Stimulated activated CD8-positive, alpha-beta memory T cell treated with anti-CD3 and anti-CD28 coated beads, Interleukin-4, amount 100 ng/mL, for 4 hours (primary cell): ENCODE measurements at places on chromosomes 5 and 9.

GRCh38 chr5:2879701-2880100, 128.2 kb upstream of the IRX2 start:
- no peak for DNase-seq

GRCh38 chr9:125437771-125438221, 176.2 kb downstream of the GAPVD1 start:
- DNase-seq = no peak

DNA sequence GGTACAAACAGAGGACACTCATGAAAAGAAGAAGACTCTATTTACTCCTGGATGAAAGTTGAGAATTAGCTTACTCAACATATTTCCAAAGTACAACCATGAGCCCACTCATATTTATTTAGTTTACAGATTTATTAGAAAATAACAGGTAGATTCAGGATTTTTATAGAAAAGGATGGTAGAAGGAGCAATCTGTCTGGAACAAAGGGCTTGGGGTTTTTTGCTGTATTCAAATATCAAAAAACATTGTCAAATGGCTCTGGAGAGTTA, 7.0 kb upstream of the ERAP2 start:
- DNase-seq = no peak

- no peak for DNase-seq
Measured at GRCh38 chr9:115232181-115232774, 114.3 kb upstream of the TNC start.

- no peak for DNase-seq
Measured at GRCh38 chr5:66947458-66947857, 249.1 kb downstream of the CD180 start.

DNA sequence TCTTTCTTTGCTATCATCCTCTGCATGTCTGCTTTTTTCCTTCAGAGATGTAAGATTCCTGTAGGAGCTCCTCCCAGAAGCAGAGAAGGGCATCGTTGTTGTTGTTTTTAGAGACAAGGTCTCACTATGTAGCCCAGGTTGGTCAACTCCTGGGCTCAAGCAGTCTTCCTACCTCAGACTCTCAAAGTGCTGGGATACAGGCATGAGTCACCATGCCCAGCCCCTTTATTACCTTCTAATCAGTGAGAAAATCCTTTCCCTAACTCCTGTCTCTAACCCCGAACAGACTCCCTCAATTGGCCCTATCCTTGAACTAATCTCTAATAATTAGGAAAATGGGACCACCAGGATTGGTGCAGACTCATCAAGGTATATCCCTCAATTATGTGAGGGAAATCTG, 64.4 kb downstream of the GALNT10 start:
- no peak for DNase-seq

- no peak for DNase-seq
Measured at GRCh38 chr5:82639393-82640144, 361.4 kb upstream of the RPS23 start.

DNA sequence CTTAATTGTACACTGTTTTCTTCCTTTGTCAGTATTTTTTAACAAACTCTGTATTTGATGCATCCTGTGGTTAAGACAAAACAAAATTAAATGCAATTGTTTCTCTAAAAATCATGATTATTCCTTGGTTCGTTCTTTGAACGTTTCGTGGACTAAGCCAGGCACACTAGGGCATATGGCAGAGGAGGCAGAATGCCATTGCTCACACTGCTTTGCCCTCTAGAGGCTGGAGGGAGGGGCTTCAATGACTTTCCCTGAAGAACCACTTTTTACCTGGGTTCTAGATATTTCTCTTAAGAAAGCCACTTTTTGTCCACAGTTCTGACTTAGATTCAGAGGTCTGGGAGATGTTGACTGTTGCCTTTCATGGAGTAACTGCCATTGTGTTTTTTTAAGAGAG, 236.2 kb upstream of the ADAMTSL1 start:
- no peak for DNase-seq

DNA sequence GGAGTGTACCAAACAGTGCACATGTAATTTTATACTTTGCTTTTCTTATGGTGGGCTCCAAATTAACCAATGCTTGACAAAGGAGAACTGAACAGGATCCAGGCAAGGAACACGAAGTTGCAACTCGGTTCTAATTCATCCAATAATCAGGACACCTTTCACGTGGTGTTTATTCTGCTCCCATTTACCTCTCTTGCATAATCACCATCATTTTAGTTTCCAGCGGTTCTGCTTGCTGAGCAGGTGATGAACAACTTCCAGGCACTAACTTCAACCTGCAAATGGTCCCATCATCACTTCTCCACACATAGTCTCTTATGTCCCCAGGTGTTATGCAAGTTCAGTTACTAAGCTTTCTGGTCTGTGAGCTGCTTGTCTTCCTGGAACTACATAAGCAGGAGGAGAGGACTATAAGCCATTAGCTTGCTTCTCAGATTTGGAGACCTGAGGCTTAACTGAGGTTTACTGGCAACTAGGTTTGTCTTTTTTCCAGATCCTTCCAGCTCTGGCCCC, 326.8 kb upstream of the SLC30A5 start:
- no peak for DNase-seq

GRCh38 chr9:84563691-84564090, 105.8 kb upstream of the NTRK2 start:
- no peak for DNase-seq

- DNase-seq = no peak
Measured at GRCh38 chr9:114851306-114851705, 45.5 kb upstream of the TNFSF15 start.

GRCh38 chr9:111458139-111459009, 25.8 kb downstream of the ECPAS start:
- no peak for DNase-seq

DNA sequence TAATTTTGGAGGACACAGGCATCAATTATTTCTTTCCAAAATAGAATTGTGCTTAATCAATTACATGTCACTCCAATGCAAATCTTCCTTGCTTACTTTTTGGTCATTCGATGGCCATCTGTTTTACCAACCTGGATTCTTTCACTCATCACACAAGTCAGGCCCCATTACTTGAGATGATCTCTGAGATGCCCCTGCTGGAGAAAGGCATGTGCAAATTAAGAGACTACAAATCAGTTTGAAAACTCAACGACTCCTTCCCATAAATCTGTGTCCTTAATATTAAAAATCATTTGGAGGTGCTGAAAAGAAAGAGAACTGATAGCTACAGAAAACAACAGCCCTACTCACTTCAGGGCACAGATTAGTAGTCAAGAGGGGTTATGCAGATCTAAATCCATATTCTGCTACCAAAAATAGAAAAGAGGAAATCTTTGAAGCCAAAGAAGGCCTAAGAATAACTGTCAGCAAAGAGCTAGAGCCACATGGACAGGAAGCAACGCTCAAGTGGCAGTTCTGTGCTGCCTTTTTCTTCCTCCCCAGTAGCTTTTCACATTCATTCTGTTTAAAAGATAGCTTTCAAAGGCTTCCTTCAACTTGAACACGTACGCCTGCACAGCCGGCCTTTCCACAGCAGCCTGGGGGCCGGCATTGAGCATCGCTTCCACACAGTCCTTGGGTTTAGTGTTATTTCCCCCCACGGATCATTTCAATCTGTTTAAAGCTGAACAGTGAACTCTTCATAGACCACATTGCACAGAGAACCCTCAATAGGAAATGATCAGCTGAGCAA, 79.3 kb upstream of the MAP3K1 start:
- DNase-seq = no peak

DNA sequence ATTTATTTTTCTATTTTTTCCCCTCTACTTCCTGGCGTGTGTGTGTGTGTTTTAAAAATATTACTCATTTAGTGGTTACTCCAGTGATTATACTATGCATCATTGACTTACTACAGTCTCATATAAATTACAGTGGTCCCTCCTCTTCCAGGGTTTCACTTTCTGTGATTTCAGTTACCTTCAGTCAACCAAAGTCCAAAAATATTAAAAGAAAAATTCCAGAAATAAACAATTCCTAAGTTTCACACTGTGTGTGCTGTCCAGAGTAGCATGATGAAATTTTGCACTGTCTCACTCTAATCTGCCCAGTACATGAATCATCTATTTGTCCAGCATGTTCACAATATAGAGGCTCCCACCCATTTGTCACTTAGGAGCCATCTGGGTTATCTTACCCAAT, 47.4 kb upstream of the CCDC112 start:
- no peak for DNase-seq

- DNase-seq = no peak
Measured at GRCh38 chr9:136857581-136858412, 5.7 kb downstream of the MAMDC4 start.

DNA sequence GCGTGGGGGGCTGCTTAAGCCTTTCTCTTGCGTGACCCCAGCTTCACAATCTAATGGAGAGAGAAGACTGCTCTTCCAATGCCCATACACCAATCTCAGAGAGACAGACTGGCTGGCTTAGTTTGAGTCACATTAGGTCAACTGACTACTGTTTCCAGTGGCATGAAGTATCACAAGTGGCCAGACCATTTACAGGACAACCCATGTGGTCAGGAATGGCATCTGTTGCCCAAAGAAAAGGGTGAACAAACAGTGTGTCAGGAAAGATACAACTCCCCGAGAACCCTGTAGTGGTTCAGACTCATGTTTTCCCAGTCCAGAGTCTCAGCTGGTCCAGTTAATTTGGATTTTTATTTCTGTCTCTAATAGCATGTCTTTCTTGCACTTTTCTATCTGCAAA, 177.4 kb upstream of the IL12B start:
- DNase-seq = no peak

- no peak for DNase-seq
Measured at GRCh38 chr9:33320568-33321261, 30.4 kb downstream of the NFX1 start.

DNA sequence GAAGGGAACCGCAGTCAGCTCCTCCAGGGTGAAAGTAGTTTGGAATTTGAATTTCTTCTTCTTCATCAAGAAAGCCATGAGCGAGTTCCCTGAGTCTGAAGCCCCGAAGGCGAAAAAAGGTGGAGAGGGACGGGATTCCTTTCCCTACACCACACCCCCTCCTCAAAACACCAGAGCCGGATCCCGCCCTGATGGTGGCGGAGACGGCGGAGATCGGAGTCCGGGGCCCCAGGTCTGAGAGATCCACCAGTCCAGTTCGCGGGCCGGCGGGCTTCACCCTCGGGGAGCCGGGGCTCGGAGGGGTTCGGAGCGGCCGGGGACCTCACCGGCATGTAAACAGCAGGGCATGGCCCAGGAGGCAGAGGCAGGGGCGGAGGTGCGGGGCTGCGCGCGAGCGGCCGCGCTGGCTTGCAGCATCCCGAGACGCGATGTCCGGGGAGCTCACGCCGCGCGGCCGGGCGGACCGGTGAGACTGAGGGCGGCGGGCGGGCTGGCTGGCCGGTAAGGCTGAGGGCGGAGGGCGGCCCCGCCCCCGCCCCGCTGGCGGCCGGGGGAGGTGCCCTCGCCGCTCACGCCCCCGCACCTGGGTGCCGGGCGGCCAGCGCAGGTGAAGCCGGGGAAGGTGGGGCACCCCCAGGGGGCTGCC, 606 bp downstream of the EEIG1 start:
- DNase-seq = no peak

DNA sequence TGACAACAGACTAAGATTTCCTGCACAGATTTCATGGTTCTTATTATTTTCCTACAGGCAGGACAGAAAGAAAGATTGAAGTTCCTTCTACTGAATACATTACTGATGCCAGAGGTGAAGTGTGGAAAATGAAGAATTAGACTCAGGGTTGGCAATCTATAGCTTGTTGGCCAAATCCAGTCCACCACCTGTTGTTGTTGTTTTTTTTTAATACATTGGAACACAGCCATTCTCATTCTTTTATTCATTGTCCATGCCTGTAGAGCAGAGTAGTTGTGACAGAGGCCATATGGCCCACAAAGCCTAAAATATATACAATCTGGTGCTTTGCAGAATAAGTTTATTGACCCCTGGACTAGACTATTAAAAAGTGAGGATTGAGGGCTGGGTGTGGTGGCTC, 5.8 kb upstream of the PLPPR1 start:
- no peak for DNase-seq

GRCh38 chr9:127917603-127918002, 762 bp upstream of the ST6GALNAC4 start:
- DNase-seq = no peak

GRCh38 chr5:105544300-105544699, 1981.7 kb upstream of the NUDT12 start:
- DNase-seq = no peak

DNA sequence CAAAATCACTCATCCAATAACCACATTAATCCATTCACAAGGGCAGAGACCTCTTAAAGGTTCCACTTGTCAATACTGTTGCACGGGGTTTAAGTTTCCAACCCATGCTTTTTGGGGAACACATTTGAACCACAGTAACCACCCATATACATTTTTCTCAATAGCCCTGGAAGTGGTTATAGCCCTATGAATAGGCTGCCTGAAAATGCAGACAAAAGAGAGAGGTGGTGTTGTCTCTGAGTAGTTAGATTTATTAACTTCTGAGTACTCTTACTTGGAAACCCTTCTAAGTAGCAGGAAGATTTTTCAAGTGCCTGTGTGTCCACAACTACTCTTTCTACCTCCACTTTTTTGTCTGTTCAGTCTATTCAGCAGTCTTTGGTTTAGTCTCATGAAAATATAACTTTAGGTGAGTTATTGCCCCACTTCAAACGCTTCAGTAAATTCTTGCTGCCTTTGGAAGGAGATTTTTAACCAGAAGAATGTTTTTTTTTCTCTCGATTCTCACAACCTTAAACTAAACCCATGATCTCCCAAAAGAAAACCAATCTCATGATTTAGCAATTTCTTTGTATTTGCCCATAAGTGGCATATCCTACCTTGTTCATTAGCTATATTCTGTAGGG, 42.6 kb downstream of the ARHGEF28 start:
- no peak for DNase-seq

DNA sequence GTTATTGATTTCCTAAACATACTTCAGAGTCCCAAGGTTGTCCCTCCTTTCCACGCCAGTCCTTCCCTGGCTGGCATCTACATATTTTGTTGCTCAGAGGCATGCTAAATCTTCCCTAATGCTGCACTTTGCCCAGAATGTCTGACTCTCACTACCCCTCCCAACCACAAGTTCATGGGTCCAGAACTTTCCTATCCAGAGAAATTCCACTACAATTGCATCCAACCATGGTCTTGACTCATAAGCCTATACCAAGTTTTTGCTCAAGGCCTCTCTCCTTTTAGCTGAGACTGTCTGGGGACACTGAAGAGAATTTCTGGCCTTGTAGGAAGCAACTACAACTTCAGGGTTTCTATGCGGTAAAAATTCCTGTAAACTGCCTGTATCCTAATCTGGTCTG, 206.3 kb downstream of the BNC2 start:
- no peak for DNase-seq

- no peak for DNase-seq
Measured at GRCh38 chr5:102481054-102481715, 17.6 kb downstream of the SLCO6A1 start.

DNA sequence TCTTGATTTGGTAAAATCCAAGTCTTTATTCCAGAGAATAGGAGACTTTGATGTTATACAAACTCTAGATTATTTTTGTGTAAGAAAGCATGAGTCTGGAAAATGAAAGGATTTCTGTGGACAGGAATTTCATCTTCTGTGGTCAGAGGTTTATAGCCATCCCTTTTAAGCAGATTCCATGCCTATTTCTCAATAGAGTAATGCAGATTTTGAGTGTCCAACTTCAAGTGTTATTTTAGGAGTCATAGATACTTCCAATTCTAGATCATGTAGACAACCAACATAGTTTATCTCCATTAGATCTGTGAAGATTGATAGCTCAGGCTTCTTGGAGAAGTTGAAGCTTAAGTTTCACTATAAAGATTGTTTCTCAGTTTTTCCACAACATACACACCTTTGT, 379.7 kb downstream of the PSAT1 start:
- no peak for DNase-seq
